ENCODE measurements at places on chromosomes 5 and 9.

DNA sequence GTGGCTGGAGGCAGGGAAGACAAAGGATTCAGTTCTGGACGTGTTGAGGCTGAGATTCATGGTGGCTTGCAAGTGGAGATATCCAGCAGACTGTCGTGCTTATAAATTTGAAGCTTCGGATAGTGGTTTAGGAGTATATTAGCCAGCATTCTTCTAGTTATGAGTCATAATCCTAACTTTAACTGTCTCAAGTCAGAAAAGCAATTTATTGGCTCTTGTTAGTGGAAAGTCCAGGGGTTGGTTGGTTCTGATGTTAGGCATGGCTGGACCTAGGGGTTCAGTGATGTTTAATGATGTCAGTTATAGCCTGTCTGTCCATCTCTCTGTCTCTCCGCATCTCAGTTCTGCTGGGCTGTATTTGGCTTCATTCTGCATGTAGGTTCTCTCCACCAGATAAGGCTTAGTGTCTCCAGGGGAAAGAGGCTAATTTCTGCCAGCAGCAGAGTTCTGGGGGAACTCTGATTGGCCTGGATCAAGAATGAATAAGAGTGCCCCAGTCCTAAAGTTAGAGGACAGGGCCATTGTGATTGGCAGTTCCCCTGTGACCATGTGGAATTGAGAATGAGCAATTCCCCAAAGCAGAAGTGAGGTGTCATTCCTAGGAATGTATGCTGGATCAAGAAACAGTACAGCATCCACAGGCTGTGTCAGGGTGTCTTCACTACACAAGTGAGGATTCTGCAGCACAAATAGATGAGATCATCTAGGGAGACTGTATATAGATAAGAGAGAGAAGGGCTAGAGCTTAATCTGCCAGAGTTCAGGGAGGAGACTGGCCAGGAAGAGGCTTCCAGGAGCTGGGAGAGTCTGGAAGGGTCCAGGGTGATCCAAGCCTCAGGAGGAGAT is 72.9 kb upstream of the SHB start:
- no peak for DNase-seq

- no peak for DNase-seq
Observed at GRCh38 chr5:8317335-8317734, 448.4 kb downstream of the MTRR start.

DNA sequence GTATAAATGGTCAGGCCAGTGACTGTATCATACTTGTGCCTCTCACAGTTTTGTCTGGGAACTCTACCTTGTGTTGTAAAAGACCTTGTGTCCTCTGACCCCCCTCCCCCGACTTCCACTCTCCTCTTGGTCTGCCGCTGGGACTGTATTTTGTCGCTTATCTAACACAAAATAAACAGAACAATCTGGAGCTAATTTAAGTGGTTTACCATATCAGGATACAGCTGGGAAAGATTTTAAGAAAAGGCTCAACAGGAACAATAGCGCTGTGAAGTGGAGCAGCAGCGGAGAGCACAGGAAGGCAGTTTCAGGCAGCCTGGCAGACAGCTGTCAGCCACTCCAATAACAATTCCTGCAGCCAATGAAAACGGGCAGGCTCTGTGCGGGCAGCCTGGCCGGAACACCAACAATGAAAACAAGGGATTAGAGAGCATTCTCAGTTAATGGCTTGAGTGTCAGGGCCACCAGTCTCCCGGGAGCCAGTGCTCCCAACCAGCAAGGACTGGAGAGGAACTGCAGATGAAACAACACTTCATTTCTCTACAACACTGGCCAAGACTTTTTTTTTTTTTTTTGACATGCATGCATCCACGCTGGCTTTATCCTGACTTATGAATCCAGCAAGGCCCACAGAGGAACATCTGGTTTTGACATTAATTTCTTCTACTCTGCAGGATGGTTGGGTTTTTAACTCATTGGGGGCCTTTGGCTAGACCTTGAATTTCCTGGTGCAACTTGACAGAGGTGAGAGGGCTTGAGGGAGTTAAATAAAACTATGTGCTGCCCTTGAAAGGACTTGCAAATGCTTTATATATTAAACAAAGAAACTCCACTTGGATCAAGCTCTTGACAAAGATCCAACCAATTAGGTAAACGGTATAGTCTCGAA is 76.7 kb downstream of the ARSB start:
- peak; percentile 97 for DNase-seq

GRCh38 chr5:16508730-16509531 is 43.3 kb upstream of the ZNF622 start:
- DNase-seq = no peak
